ENCODE measurements at places on chromosomes 2 and 18.

- no peak for DNase-seq
Measured at GRCh38 chr2:149661844-149662243, 74.3 kb upstream of the MMADHC start.

DNA sequence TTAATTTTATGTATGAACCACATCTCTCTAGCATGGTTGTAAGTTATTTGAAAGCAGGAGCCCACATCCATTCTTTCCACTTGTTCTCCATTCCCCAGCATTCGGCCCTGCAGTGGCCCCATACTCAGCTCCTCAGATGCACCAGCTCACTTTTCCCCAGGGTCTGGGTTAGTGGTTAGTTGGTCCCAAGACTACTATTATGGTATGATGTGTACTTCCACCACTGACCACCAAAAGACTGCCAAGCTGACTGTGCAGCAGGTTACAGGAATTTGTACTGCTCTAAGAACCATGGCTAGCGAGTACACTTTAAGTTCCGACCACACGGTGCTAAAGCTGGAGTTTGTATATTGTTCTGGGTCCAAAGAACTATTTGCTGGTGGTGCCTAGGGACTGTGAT lies 413.6 kb upstream of the TCF4 start:
- no peak for DNase-seq

DNA sequence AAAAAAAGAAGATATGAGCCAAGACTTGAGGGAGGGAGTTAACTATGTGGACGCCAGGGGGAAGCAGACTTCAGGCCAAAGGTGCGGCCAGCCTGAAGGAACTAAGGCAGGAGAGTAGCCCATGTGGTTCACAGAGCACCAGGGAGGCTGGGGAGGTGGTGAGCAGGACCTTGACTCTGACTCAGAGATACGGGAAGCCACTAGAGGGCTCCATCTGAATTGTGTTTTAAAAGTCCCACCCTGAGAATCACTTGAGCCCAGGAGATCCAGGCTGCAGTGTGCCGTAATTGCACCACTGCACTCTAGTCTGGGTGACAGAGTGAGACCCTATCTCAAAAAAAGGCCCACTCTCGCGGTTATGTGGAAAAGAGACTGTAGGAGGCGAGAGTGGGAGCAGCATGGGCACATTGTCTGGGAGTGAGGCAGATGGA lies 12.3 kb downstream of the CEP192 start:
- peak; percentile 57 for DNase-seq

DNA sequence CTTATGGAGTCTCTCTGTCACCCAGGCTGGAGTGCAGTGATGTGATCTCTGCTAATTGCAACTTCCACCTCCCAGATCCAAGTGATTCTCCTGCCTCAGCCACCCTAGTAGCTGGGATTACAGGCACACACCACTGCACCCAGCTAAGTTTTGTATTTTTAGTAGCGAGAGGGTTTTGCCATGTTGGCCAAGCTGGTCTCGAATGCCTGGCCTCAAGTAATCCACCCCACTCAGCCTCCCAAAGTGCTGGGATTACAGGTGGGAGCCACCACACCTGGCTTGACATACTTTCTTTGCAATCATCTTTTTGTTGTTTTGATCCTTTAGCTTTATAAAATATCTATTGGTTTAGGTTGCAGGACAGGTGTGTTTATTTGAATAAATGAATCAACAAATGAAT lies 9.7 kb upstream of the KCNE4 start:
- no peak for DNase-seq

GRCh38 chr18:59140302-59140885 lies 710 bp downstream of the SEC11C start:
- DNase-seq, result peak; percentile 21

DNA sequence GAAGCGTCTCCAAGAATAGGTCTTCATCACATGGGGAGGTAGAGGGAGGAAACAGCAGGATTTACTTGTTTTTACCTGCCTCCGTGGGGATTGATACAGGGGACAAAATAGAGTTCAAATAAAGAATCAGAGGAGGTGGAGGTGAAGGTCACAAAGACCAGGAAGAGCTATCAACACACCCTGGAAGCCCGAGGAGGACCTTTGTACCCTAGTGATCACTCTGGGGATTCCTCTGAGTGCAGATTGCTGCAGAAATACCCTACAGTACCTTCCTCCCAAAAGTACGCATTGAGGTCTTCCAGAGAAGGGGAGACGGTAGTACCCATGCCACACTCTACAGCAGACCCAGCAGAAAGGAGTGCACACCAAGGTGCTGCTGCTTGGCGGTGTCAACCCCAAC lies 44.9 kb downstream of the OSR1 start:
- DNase-seq, result no peak

- DNase-seq, result no peak
Measured at GRCh38 chr2:168673265-168674189, 128.9 kb upstream of the NOSTRIN start.

DNA sequence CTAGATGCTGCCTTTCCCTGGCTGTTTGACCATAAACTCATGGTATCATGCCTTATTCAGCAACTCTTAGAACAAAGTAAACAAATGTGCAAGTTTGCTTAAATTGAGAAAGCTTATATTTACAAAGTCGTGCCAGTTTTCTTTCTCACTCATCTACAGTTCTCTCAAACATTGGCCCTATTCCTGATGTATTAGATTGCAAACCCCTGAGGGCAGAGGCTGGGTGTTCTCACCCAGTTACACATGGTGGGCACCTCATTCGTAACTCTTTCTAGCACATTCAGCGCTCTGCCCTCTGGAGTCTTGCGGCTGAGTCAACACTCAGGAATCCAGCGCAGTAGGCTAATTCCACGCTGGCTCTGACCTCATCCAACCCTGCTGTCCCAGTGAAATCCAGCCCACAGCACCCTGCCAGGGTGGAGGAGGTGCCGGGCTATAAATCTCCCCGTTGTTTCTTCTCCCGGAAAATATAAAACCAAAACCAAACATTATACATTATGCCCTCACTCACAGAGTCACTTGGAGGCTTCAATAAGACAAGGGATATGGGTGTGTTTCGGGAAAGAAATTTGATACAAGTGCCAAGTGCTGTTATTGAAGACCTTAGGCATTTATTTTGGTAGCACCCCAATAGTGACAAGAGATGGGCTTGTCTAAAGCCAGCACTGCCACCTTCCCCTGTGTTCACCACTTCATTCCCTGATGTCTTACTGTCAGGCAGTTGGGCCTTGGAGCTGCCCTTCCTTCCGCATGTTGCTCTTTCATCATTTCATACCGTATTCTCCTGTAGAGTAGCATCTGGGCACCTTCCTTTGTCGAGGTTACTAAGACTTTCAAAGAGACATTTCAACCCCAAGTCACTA lies 287.4 kb downstream of the PRKCE start:
- peak; percentile 72 for DNase-seq

GRCh38 chr2:181738074-181738473 lies 57.8 kb upstream of the NEUROD1 start:
- no peak for DNase-seq

DNA sequence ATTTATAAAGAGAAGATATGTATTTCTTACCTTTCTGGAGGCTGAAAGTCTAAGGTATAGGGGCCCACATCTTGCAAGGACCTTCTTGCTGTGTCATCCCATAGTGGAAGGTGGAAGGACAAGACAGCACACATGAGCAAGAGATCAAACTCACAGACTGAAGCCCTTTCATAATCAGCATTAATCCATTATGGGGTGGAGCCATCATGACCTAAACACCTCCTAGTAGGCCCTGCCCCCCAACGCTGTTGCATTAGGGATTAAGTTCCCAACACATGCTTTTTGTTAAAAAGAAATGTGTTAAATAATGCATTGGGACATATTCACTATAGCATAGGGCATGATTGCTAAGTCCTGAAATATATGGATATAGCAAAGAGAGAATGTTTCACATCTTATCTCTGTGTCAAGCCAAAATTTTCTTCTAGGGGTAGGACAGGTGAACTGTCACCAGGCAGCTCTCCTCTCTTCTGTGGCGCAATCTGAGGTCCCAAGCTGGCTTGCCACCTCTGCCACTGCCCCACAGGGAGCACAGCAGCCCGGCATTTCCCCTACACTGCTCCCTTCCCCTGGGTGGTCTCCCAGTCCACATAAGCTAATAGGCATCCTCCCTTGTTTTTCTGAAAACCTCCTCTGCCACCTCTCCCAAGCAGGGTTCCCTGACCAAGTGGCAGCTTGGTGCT lies 8.3 kb upstream of the CTIF start:
- DNase-seq, result no peak

- DNase-seq, result no peak
Measured at GRCh38 chr2:157447741-157448140, 3.9 kb upstream of the CYTIP start.

DNA sequence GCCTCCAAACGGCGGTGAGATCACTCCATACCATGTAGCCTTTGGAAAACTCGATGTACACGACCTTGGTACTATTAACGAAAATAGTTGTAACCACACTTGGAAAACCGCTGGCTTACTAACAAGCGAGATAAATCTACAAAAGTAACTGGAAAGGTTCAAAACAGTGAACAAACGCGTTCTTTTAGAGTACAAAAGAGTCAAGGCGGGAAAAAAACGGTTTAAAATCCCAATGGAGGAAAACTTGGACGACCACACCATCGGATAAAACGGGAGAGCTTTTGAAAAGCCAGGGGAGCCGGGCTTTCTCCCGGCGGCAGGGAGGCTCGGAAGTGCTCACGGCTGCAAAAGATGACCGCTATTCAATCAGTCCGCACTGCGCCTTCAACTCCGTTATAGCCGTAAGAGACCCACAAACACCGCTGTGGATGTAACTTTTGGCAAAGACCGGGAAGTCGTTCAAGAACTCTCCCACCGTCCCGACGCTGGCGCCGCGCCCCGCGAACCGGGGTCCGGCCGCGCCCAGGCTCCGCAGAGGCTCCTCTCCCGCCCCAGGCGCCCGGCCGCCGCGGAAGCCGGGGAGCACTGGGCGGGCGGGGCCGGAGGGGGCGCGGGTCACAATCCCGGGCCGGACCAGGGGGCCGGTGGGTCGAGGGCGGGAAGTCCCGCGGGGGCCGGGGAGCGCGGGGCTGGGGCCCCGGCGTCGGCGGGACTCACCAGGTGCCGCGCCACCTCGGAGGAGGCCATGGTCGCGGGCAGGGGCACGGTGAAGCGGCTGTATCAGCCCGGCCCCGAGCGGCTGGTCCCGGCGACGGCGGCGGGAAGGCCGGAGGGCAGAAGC lies 465 bp downstream of the SEPTIN10 start:
- DNase-seq, result peak; percentile 23

DNA sequence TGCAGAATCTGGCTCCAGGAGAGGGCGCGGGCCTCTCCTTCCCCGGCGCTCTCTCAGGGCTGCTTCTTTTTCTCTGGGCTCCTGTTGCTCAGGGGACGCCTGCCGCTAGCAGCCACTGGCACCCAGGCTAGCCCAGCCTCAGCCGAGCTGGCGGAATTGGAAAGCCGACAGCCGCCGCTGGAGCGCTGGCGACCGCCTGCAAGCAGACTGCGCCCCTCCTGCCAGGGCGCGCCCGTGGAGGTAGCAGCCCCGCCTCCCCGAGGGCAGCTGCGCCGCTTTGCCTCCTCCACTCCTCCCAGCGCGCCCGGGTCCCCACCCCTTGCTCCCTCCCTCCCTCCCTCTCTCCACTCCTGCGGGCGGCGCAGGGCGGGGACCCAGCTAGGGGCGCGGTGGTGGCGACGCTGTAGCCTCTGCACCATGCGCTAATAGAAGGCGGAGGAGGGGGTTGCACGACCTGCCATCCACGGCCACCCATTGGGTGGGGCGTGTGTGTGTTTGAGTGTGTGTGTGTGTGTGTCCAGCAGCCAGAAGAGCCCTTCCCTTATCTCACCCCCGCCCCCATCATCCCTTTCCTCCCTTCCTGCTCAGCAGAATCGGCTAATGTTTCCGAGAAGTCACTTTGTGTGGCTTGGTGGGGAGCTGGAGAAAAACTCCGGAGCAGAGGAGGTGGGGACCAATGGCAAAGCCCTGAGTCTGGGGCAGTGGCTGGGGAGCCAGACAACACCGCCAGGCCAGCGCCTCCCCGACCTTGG lies at the start of gene SCN9A:
TSS of gene SCN9A (minus strand) at position 209 of the 752 bp plus-strand sequence. CDS start 64,188 bp downstream, outside the sequence.
- peak; percentile 79 for DNase-seq

DNA sequence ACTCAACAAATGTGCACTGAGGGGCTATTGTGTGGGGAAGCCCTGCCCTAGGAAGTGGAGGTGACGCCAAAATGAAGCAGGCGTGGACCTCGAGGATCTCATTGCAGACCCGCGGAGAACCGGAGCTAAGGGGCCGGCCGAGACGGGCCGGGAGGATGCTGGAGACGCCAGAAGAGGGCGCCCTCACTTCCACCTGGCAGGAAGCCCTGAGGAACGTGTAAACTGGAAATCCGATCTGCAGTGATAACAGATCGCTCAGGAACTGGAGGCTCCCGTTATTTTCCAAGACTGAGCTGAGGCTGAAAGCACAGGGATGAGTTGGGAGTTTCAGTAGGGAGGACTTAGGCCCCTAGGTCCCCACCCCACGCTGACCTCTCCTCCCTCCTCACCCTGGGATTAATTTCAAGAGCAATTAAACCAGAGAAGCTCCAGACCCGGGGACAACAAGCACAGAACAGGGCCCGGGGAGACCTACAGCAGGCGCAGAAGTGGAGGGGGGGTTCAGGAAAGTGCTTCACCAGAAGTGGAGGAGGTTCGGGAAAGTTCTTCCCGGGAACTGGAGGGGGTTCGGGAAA lies 7.7 kb upstream of the COL6A3 start:
- peak; percentile 77 for DNase-seq

DNA sequence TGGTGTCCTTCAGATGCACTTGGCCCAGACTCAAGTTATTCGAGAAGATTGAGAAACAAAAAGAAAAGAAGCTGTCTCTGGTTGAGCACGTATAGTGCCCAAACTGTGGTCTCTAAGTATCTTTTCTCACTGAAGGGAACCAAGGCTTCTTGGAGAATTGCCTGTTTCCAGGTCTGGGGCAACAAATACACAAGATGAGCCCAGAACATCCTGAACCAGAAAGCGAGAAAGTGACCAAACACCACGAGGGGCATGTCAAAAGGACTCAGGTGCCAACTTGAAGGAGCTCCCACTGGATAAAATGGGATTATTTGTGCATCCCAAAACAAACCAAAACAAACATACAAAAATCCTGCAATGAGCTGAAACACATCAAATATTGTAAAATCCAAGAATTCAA lies 13.6 kb upstream of the ATOH8 start:
- DNase-seq, result no peak

- DNase-seq, result no peak
Measured at GRCh38 chr2:183606718-183607085, 482.5 kb downstream of the NUP35 start.

DNA sequence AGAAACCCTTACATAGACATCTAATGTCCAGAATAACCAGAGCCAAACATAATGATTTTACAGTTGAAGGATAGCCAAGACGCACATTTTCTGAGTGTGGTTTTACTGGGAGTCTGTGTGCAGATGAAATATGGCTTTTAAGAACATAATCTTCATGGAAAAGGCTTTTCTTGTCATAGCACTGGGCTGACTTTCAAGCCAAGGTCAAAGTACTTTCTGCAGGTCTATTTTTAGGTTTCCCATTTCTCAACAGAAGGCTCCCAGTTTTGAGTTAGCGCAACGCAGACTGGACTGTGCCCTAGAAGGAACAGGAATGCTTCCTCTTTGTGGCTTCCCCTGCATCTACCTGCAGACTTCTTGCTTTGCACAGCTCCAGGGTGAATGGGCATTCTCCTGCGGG lies 92.3 kb upstream of the UPP2 start:
- no peak for DNase-seq

- no peak for DNase-seq
Measured at GRCh38 chr2:26875065-26875634, 27.2 kb downstream of the DPYSL5 start.

GRCh38 chr18:37654034-37654433 lies 88.4 kb upstream of the CELF4 start:
- DNase-seq, result no peak

Data from HEK293T (cell line).